ENCODE measurements at places on chromosomes 11 and 22.

- no peak for DNase-seq
These were observed 18.7 kb downstream of the RNF141 start for GRCh38 chr11:10522276-10522675.

GRCh38 chr11:77213029-77213579, 85.1 kb downstream of the MYO7A start:
- DNase-seq = no peak

DNA sequence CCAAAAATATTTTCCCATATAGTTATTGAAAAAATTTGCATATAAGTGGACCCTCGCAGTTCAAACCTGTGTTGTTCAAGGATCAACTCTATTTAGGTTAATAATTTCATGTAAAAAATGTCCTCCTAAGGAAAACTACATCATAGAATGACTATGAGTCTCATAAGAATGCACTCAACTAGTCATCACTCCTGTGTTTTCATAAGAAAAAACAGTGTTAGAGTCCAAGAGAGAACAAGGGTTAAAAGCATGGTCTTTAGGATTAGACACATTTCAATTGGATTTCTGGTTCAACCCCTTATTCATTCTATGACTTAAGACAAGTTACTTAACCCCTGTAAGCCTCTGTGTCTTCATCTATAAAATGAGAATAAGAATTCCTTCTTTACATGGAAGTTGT, 5.1 kb downstream of the PARVA start:
- DNase-seq = no peak

GRCh38 chr11:17563231-17563646, 16.2 kb downstream of the OTOG start:
- no peak for DNase-seq

Data from AG10803 (cell line).